ENCODE measurements at places on chromosomes 3 and 15.

- peak; percentile 78 for DNase-seq
These were observed 1.5 kb upstream of the SMAD3 start for GRCh38 chr15:67063689-67064606.

DNA sequence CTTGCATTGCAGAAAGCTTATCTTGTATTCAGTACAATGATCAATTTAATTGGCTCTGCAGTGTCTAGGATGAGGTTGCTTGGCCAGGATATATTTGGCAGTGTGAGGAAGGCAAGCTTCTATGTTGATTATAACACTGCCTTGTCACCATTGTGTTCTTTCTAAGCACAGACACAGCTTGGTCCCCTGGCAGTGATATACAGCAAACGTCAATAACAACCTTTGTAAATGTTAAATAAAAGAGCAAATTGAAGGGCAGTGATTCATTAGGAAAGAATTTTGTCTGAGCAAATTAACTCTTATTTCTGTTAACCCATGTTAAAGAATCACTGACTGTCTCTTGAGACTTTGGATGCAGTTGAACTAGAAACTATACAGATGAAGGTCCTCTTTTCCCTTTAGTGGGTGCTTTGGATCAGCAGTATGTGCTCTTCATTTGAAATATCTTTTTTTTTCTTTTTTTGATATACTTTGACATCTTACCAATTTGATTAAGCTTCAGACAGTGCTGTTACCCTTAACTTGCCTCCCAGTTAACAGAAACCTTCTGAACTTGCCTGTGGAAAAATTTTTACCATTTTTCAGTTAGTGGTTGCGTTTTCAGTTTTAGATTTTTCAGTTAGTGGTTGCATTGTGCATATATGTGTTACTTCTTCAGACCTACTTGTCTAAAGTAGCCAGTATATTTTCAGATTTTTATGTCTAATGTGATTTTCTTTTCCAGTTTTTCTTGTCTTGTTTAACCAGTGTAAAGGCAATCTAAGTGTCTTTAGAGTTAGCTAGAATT, 199.8 kb downstream of the TCF12 start:
- peak; percentile 24 for DNase-seq

GRCh38 chr15:68210409-68210756, 5.3 kb upstream of the CALML4 start:
- DNase-seq: no peak

GRCh38 chr15:51647128-51647562, 24.6 kb upstream of the DMXL2 start:
- no peak for DNase-seq

- no peak for DNase-seq
These were observed 45.9 kb downstream of the DAPK2 start for GRCh38 chr15:64000183-64000951.
